ENCODE measurements at places on chromosomes 11 and 22.

DNA sequence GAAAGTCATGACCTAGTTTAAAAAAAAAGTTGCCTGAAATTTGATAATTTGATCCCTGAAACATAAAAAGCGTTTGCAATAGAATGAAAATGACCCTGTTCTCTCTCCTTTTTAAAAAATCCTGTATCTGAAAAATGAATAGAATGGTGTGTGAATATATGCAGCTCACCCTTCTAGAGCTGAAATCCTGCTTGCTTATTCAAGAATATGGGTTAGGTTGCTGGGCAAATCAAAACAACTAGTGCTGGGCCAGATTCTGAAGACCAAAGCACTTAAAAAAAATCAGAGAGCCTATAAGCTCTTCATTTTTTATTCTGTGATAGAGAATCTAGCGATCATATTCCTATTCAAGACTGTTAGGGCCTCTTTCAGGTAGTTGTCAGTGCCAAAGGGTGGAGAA, 131.6 kb downstream of the MPPED2 start:
- no peak for DNase-seq

- no peak for DNase-seq
These were observed 23.0 kb downstream of the ZFTA start for GRCh38 chr11:63745304-63746170.

- no peak for DNase-seq
These were observed 58.2 kb upstream of the FTH1 start for GRCh38 chr11:62025487-62026105.

GRCh38 chr11:95734009-95734572, 55.5 kb downstream of the FAM76B start:
- peak; percentile 27 for DNase-seq

- DNase-seq, result no peak
These were observed 616.3 kb downstream of the INSC start for GRCh38 chr11:15730995-15731385.

- DNase-seq, result no peak
These were observed 587.2 kb downstream of the BUD13 start for GRCh38 chr11:116185551-116185950.

GRCh38 chr11:45857961-45858474, 10.7 kb downstream of the CRY2 start:
- DNase-seq, result peak; percentile 18

- no peak for DNase-seq
These were observed 387.9 kb downstream of the MIAT start for GRCh38 chr22:27045103-27045947.

DNA sequence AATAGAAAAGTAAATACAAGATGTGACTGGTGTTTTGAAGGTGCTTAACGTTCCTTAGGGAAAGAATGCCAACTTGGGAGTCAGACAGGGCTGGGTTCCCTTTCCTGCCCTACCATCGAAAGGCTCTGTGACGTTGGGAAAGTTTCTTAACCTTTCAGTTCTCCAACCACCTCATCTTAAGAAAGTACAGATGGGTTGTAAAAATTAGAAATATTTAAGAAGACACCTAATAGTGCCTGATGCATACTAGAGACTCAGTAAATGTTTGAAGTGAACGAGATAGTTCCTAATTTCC, 1.1 kb downstream of the GTPBP1 start:
- no peak for DNase-seq

- no peak for DNase-seq
These were observed 11.2 kb downstream of the SYT7 start for GRCh38 chr11:61569701-61570100.

DNA sequence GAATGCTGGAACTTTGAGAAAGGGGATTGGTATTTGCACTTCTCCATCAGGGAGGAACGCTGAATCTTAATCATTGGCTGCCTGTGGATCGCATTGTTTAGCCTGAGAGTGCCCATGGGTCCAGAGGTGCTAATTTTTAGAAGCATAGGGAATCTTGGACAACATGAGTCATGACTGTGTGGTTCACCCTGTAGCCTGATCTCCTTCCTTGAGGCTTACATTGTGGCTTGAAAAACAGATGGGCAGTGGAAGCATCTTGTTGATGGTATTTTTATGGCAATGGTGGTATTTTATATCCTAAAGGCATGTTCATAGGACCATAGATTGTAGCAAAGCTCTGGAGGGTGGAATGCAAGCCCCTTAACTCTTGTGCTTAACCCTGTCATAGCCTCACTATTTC, 99.2 kb upstream of the DBX1 start:
- no peak for DNase-seq

- DNase-seq, result peak; percentile 65
These were observed 109.5 kb downstream of the CCDC81 start for GRCh38 chr11:86483940-86484794.
